Fibroblast of skin of left quadriceps (primary cell): ENCODE measurements at places on chromosomes 16 and 17.
A peak's percentile ranks its signal among the peaks of the same experiment; 100 is the strongest.

DNA sequence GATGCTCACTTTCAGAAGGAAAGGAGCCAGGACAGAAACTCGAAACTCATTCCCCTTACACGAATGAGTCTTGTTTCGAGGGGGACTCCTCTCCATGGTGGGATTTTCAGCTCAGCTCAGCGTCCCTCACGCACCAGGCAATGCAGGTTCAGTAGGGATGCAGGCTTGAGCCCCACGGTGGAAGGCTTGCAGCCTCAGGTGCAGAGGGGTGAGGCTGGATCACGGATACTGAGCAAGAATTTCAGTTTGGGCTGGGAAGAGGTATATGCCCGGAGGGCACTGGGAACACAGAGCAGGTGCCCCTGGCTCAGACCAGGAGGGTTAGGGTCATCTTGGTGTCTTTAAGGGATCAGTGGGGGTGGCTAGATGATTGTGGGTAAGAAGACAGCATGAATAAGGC lies 344.9 kb upstream of the TNRC6C start:
- DNase-seq, result no peak

GRCh38 chr17:82439829-82440365 lies 10.7 kb downstream of the CYBC1 start:
- DNase-seq, result no peak

DNA sequence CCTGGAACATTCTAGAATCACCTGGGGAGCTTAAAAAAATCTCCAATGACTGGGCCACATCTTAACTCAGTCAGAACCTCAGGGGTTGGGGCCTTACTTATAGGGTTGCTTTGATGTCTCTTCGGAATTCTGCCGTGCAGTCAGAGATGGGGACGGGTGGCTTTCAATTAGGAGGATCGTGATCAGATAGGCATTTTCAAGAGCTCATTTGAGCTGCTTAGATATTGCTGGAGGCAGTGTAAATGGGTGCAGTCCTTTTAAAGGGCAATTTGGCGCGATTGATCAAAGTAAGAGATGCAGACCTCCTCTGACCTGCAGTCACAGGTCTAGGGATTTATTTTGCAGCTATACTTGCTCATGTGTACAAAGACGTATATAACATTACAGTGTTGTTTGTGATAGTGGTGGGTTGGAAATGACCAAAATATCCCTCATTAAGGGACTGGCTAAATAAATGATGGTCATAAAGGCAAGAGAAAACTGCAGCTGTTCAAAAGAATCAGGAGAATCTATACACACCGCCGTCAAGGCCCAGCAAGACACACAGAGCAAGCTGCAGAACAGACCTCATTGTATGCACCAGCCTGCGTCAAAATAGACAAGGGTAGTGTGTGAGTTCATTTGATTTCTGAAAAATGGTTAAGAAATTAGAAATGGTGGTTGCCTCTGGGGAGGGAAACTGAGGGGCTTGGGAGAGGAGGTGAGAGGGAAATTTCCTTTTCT lies 6.3 kb upstream of the KCNG4 start:
- DNase-seq, result no peak

- peak; percentile 1 for DNase-seq
Measured at GRCh38 chr16:57732037-57732436, 3.5 kb upstream of the KATNB1 start.

- no peak for DNase-seq
Measured at GRCh38 chr16:918068-918467, 52.7 kb downstream of the LMF1 start.

DNA sequence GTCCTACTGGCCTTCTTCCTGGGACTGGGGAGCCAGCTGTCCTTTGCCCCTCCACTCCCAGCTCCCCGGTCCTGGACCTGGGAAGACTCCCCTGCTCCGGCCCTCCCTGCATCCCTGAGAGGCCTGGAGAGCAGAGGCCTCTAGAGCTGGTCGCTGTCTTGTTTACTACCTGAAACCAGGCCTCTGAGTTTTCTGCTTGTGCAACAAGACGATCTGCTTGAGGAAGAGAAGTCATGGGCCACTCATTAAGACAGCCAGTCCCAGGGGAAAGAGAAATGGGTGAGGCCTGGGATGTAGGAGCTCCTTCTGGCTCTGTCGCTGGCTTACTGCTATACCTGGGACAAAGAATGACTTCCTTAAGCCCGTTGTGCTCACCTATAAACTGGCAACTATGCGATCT lies 29.8 kb upstream of the GPRC5C start:
- DNase-seq, result no peak

DNA sequence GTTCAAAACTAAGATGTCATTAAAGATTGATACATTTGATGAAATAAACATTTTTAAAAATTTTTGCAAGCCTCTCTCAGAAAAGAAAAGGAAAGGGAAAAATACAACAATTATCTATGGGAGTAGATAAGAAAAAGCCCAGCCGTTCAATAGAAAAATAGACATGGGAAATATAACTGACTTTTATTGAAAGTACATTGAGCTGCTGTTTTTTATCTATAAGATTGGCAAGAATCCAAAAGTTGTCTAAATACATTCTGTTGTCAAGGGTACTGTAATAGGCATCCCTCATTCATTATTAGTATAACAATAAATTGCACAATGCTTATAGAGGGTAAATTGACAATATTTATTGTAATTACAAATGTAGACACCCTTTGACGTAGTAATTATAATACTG lies 38.4 kb upstream of the IRX6 start:
- no peak for DNase-seq

DNA sequence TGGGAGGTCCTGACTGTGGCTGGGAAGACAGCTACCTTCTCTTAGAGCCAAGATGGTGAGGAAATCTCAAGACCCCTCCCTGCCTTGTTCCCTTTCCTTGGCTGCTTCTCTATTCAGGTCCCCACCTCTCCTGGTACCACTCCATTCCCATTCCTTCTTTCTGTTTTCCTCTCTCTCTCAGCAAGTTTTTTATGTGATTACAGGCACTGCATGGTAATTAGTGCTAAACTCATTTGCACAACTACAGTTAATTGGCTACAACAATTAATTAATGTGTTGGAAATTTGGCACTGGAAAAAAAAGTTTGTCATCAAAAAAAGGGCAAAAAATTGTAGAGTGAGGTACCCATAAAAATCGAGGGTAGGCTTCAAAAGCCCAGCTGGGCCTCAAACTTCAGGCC lies 45.3 kb downstream of the NEUROD2 start:
- no peak for DNase-seq

- no peak for DNase-seq
Measured at GRCh38 chr16:88678224-88678979, 7.9 kb downstream of the SNAI3 start.

GRCh38 chr17:44327715-44328449 lies 3.3 kb upstream of the SLC25A39 start:
- DNase-seq, result no peak

- DNase-seq, result no peak
Measured at GRCh38 chr17:21677911-21678310, 14.4 kb upstream of the KCNJ18 start.

GRCh38 chr16:88647178-88648070 lies 3.4 kb downstream of the CYBA start:
- DNase-seq, result no peak

DNA sequence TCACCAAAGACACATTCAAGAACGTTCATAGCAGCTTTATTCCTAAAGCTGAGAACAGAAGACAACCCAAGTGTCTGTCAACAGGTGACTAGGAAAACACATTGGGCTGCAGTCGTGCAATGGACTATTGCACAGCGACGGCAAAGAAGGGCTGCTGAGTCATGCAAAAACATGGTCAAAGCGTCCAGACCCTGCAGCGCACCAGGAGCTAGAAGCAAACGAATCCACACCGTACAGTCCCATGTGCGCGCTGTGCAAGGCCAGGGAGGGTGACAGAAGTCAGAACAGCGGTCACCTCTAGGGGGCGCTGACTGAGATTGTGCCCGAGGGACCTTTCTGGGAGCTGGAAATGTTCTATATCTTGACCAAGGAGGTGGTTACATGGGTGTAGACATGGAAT lies 266.4 kb downstream of the MAF start:
- no peak for DNase-seq

- no peak for DNase-seq
Measured at GRCh38 chr16:67506468-67506867, 22.2 kb upstream of the RIPOR1 start.
